Substantia nigra (tissue), 51 donors: ENCODE measurements at places on chromosomes 5 and 9.

DNA sequence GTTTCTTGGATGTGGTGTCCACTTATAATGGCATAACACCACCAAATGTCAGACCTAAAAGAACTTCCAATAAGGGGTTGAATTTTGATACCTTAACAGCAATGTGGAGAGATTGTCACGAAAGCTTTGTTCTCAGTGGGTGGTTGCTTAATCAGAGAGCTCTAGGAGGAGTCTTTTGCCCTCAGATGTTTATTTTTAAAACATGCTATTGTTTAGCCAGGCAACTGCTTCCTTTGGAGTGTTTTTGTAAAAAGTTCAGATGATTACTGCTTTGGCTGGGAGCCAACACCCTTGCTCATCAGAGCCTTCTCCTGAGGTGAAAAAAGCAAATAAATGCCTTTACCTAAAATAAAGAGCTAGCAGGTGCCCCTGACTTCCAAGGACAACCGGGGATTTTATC is 65.0 kb downstream of the SLC1A1 start:
- no peak for DNase-seq

- no peak for DNase-seq
Observed at GRCh38 chr9:72415163-72415562, 50.2 kb upstream of the ZFAND5 start.

DNA sequence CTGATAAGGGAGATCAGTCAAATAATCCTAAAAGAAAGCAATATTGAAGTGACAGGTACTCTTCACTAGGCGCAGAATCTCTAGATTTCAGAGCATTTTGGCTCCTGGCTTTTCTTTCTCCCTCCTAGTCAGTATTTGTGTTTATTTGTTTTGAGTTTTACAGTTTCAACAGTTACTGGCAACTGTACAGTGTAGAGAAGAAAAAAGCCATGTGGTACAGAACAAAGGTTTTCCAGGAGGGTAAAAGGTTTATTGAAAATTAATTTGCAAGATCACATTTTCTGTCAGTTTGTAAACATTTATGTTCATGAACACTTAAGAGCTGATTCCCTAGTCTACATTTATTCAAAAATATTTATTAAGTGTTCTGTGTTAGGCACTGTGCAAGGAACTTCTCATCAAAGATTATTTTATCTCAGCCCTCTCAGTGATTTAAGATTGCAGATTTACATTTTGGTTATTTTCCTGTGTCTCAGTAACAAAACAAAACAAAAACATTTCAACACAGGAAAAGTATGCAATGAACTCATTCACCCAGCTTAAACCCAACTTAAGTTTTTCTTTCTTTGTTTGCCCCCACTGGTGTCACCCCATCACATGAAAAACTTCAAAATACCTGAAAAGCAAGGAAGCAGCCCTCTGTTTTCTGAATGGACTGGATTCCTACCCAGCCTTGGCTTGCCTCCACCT is 12.9 kb downstream of the MINAR2 start:
- DNase-seq, result no peak

GRCh38 chr5:124439609-124440008 is 306.8 kb downstream of the ZNF608 start:
- DNase-seq, result no peak

GRCh38 chr5:66582499-66583165 is 13.6 kb upstream of the MAST4 start:
- DNase-seq, result no peak

- DNase-seq, result no peak
Observed at GRCh38 chr9:109894921-109895758, 115.1 kb downstream of the PALM2AKAP2 start.

- DNase-seq, result no peak
Observed at GRCh38 chr9:105073147-105073546, 145.2 kb upstream of the ABCA1 start.

DNA sequence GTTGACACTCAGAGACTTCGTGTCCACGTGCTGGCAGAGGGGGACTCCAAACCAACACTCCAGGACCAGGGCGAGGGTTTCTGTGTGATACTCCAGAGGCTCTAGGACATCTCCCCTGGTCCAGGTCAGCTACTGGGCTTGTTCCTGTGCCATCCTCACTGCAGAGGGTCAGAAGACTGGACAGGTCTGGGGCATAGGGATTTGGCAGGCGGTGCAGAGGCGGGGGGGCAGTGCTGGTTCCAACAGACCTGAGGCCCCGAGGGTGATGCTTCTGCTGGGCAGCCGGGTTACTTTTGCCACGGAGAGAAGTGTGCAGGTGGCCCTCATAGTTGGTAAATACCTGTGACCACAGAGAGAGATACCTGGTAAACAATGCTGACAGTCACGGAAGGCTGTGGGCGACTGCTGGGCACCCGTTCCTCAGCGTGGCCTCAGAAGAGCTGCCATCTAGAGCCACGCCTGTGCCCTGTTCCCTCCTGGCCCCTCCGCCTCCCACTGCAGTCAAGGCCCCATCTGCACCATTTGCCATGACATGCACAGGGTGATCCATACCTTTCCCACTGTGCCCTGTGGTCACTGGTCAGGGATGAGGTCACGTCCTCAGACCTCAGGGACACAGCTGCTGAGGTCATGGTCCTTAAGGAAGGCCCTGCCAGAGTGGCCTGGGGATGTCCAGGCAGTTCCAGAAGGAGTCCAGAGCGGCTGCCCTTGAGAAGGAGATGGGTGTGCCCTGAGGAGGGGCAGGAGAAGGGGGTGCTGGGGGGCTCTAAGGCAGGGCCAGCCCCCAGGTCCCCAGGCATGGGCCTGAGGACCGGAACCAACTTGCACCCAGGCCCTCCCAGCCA is 30.0 kb downstream of the TRIP13 start:
- no peak for DNase-seq

DNA sequence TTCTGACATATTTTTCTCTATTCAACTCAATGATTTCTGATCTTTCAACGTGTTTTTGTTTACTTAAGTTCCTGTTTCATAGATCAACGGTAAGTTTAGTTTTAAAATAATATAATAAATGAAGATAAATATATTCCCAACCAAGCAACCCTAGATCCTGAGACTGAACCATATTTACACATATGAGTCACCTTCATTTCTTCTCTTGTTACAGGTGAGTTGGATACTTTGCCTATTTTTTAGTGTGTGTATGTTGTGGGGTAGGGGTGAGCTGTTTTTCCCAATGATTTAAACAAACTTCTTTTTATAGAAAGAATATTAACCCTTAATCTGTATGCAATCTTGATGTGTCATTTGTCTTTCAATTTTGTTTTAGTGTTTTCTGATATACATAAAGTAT is 186.9 kb downstream of the MCTP1 start:
- DNase-seq, result no peak

GRCh38 chr9:71765693-71766092 is 2.6 kb downstream of the CEMIP2 start:
- DNase-seq, result no peak

DNA sequence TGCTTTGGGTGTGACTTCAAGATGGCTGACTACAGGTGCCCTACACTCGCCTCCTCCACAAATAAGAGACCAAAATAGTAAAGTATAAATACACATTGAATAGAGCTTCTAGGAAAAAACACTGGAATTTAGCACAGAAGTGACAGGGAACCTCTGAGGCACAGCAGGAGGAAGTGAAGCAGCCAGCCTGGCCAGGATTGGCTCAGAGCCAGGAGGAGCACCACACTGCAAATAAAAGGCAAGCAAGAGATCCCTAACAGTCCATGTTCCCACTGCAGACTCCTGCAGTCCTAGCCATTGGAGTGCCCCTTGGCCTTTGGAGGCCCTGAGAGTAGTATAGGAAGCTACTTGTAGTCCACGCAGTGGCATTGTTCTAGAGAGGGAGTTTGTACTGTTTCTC is 186.7 kb upstream of the TLX3 start:
- no peak for DNase-seq

DNA sequence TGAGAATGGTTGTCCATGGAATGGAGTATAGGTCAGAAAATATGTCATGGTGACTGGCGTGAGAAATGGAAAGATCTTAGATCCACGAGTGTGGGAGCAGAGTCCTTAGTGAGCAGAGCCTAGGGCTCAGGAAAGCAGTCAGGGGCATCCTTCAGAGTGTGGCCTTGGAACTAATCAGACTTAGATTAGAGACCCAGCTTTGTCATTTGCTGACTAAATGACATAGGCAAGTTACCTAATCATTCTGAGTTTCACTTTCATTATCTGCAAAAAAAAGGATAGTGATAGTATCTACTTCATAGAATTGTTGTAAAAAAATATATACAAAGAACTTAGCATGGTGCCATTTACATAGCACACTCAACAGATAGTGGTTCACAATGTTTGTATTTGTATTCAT is 24.3 kb upstream of the SLIT3 start:
- no peak for DNase-seq

GRCh38 chr5:53590759-53591158 is 30.3 kb downstream of the NDUFS4 start:
- no peak for DNase-seq

DNA sequence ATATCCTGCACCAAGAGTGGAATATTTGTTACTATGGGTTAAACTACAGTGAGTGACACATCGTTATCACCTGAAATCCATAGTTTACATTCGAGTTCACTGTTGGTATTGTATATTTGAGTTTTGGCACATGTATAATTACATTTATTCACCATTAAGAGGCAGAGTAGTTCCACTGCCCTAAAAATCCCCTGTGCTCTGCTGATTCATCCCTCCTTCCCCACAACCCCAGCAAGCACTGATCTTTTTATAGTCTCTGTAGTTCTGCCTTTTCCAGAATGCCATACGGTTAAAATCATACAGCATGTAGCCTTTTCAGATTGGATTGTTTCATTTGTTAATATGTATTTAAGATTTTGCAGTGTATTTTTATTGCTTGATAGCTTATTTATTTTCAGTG is 495.2 kb downstream of the DIRAS2 start:
- no peak for DNase-seq

DNA sequence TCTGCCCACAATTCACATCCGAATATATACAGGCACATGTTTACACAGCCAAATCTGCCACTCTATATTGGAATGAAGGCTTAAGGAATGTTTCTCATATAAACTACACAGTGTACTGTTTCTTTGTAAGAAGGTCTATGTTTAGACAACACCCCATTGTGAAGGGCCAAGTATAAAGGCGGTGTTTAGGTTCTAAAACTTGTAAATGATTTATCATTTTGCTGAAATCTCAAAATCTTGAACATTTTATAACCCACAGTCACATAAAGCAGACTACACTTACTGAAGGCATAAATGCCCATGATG is 94.0 kb downstream of the ZNF608 start:
- no peak for DNase-seq

- no peak for DNase-seq
Observed at GRCh38 chr5:173454736-173455598, 126.8 kb upstream of the STC2 start.

DNA sequence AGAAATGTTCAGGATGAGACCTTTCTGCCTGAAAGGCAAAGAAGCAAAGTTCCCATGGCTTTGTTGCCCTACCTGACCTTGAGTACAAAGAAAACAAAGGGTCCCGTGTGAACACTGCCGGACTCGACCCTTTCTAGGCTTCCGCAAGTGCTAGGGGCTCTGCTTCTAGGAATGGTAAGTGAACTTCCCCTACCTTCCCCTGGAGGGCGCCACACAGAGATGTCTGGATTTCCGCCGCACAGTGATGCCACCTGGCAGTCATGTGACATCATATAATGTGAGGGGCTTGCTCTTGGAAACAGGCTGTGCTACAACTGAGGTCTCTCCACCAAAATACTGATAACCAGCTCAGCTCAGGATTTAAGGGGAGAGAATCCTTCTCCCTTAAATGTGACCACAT is 56.6 kb downstream of the HSD17B3 start:
- no peak for DNase-seq

GRCh38 chr9:133974631-133975341 is 17.3 kb downstream of the VAV2 start:
- no peak for DNase-seq

DNA sequence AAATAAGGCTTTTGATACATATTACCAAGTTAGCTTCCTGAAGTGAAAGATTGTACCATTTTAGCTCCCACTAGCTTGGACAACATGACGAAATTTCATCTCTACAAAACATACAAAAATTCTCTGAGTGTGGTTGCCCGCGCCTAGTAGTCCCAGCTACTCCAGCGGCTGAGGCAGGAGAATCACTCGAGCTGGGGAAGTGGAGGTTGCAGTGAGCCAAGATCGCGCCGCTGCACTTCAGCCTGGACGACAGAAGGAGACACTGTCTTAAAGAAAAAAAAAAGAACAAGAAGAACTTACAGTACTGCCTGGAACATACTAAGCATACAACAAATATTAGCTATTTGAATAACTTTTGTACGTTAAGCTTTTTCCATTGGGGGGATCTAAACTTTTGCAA is 29.7 kb upstream of the NRG2 start:
- no peak for DNase-seq

- no peak for DNase-seq
Observed at GRCh38 chr9:96436063-96436455, 13.9 kb upstream of the HABP4 start.

GRCh38 chr9:107571148-107571547 is 81.6 kb upstream of the KLF4 start:
- no peak for DNase-seq

- DNase-seq, result no peak
Observed at GRCh38 chr9:122377241-122378164, 6.7 kb downstream of the PTGS1 start.

GRCh38 chr5:142644640-142645361 is 41.1 kb downstream of the FGF1 start:
- no peak for DNase-seq

GRCh38 chr9:37005517-37006140 is 28.4 kb downstream of the PAX5 start:
- no peak for DNase-seq

DNA sequence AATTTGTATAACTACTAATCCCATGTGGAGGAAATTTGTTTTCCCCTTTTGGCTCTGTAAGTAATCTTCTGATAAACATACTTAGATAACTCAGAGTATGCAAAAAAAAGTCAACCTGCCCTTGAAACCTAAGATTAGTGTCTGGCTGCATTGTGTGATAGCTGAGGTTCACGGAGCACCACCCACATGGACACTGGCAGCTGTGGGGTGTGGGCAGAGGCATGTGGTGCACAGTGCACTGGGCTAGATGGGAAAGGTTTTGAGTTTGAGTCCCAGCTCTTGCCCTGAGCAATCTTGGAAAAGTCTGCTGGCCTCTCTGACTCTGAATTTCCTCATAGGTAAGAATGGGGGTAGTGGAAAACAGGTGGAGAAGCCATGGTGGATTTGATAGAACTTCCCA is 75.1 kb downstream of the PLCXD3 start:
- no peak for DNase-seq

GRCh38 chr5:64292611-64293215 is 127.1 kb downstream of the RNF180 start:
- DNase-seq, result no peak

DNA sequence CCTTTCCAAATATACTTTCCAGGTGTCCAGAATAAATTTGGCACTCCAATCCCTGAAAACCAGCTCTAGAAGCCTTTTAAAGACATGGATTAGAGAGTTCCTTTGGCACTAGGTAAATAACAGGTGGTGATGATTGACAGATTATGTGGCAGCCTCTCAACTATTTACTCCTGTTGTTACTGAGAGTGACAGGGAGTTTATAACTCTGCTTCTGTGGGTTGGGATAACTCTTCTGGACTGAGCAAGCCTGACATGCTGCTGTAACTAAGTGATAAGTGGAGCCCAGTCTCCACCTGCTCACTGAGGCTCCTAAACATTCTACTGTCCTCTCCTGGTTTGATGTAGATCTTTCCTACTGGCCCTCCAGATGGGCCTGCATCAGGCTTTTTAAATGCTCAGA is 693.2 kb upstream of the FTMT start:
- no peak for DNase-seq
